Left lobe of liver (tissue), 2 donors: ENCODE measurements at places on chromosomes 13 and 19.

- no peak for DNase-seq
Observed at GRCh38 chr13:111661776-111662175, 341.3 kb downstream of the TEX29 start.

- no peak for DNase-seq
Observed at GRCh38 chr13:75372517-75372916, 109.5 kb downstream of the TBC1D4 start.

DNA sequence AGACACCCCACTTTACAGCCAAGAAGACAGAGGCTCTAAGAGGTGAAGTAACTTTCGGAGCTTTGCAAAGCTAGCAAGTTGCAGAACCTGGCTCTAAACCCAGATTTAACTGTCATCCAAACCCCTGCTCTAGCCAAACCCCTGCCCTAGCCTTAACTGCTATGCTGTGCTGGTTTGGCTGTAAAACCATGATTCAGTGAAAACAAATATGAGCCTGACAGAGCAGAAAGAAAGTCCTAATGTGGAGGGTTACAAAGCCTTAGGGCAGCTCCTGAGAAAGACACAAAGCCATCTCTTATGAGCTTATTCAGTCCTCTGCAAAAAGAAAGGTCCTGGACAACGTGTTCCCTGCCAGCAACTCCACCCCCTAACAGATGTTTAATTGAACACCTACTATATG is 172.8 kb downstream of the KATNAL1 start:
- DNase-seq, result no peak

- DNase-seq, result peak; percentile 72
Observed at GRCh38 chr19:41000310-41000737, 9.2 kb downstream of the CYP2B6 start.

DNA sequence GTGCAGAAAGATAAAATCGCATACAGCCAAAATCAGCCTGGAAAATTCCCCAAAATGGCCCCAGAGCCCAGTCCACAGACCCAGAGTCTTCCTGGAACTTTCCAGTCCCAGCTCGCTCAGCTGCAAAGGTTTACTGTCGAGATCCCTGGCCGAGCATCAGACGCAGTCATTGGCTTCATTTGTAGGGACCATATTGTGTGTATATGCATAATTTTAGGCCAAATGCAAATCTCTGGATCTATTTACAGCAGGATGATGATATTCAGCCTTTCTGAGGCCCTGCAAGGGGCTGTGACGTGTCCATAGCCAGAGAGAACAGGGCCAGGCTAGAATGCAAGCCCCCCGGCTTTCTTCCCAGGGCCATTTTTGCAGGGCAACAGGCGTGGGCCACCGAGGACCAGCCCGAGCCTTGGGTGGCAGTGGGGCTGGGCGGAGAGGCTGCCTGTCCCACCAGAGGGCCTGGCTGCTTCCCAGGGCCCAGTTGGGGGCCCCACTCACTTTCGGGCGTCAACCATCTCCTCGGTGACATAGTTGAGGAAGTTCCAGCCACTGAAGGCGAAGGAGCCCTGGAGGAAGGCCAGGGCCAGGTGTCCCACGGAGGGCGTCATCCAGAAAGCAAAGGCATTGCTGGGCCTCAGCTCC is 13.7 kb downstream of the SLC7A10 start:
- no peak for DNase-seq

GRCh38 chr19:23415034-23415433 is 19.8 kb upstream of the ZNF91 start:
- DNase-seq, result no peak

GRCh38 chr19:47247308-47247990 is 8.9 kb upstream of the CCDC9 start:
- peak; percentile 76 for DNase-seq

DNA sequence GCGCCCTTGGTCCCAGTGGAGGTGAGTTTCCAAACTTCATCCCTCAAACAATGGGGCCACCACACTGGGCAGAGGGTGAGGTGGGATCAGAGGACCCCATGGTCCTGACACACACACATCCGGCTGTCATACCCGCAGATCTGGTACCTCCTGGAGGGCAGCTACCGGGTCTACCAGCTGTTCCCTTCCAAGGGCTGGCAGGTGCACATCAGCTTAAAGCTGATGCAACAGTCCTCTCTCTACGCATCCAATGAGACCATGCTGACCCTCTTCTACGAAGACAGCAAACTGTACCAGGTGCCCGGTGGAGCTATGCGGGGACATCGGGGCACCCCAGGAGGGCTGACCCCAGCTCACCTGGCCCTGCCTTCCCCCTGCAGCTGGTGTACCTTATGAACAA is 14.0 kb upstream of the PSMD8 start:
- no peak for DNase-seq

DNA sequence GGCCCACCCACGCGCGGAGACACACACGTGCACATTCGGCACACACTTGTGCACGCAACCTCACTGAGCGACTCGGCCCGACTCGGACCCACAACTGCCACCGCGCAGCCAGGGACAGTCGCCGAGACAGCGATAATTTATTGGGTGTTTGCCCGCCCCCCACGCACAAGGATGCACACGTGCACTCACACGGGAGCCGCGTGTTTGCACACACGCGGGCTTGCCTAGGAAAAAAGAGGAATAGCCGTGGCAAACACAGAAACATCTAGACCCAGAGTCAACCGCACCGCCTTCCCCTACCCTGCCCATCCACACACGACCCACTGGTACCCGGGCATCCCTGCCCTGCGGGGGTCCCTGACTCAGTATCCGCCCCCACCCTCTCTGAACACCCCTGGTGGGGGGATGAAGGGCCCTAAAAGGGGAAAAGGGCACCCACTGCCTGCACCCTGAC is 1.1 kb upstream of the SSBP4 start:
- DNase-seq, result no peak

DNA sequence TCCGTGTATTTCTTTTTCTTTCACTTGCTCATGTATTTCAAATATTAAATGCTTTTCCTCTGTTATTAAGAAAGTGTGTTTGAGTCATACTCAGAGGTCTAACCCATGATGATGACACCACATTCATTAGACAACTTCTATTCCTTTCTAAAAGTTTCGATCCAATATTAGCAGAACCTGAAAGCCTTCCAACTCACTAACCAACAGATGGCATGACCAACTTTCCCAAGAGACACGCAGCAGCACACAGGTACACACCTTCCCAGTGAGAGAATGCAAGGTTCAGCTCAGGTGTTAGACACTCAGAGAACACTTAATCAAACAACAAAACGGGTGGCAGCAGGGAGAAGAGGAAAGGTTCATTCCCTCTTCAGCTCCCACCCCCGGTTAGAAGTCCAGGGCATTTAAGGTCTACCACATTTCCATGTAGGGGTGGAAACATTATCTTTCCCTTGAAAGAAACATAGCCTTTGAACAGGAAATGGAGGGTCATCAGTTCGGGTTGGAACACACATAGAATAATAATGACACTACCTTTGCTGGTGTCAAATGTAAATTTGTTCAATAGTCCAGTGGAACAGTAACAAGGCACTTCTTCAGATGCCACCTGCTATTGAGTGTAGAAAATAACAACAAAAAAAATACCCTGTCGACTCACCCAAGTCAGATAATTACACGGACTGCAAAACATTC is 404.2 kb downstream of the COG6 start:
- no peak for DNase-seq

DNA sequence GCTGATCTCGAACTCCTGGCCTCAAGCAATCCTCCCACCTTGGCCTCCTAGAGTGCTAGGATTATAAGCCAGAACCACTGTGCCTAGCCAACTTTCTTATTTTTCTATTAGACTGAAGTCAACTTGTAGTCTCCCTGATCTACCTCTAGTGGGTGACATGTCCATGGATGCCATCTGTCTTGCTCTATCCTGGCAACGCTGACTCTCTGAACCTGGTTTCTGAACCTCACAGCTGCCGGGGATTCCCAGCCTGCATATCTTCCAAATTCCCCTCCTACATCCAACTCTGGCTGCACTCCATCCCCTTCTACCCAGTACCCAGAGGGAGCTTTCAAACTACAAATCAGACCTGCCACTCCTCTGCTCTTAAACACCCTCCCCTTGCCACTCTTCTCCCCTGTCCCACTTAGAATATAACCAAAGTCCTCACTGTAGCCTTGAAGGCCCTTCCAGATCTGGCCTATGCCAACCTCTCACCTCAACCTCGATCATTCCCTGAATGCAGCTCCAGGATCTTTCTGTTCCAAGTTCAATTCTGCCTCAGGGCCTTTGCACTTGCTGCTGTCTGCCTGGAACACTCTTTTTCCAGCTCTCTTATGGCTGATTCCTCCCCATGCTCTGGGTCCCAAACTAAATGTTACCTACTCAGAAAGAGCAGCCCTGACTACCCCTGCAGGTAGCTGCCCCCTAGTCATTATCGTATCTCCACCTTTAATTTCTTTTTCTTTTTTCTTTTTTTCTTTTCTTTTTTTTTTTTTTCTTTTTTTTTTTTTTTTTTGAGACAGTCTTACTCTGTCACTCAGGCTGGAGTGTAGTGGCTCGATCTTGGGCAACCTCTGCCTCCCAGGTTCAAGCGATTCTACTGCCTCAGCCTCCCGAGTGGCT is 2.2 kb downstream of the CLIP3 start:
- no peak for DNase-seq

DNA sequence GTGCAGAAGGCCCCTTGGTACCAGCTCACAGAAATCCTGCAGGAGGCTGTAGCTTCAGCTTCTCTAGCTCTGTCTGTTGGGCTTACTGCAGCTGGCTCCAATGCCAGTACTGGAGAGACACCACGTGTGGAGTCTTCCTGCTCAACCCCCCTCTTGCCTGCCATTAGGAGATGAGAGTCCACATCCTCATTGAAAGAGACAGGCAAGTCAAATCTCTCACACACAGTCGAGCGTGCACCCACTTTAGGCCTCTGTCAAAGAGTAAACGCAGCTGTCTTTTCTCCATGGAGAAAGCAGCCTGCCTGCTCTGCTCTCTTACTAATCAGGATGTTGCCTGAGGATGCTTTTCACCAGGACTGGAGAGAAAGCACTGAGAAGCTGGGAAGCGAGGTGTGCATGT is 523.0 kb upstream of the NBEA start:
- no peak for DNase-seq

GRCh38 chr13:41696163-41697003 is 239.0 kb downstream of the RGCC start:
- DNase-seq, result no peak

DNA sequence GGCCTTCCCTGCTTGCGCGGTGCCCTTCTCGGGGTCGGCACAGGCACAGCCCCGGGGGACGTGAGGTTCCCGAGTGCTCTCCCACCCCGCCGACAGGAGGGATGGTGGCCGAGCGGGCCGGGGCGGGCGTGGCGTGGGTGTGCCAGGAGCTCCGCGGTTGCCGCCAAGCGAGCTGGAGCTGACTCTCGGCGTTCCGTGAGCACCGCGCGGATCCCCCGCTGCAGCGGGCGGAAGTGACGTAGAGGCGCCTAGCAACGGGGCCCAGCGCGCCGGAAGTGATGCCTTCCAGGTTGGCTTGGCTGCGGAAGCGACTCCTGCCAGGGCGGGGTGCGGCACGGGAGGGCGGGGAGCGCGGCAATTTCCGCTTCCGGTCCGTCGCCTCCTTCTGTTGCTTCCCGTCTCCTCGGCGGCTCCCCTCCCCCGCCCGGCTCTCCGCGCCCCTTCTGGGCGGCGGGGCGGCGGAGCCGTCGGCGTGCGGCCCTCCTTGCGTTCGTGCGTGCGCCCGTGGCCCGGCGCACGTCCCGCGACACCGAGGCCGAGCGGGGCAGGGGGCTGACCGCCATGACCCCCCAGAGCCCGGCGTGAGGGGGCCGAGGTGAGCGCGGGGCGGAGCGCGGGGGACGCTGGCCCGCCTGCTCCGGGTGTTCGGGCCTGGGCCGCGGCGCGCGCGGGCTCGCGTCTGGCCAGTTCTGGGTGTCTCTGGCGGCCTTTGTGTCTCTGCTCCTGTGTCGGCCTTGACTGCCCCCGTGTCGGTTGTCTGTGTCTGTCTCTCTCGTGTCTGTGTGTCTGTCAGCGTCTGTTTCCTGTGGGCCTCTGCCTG is at the start of gene EPN1:
Gene EPN1 (plus strand): TSS at position 386 of the 820 bp plus-strand sequence. CDS start 3,402 bp downstream, outside the sequence.
- DNase-seq, result peak; percentile 97

DNA sequence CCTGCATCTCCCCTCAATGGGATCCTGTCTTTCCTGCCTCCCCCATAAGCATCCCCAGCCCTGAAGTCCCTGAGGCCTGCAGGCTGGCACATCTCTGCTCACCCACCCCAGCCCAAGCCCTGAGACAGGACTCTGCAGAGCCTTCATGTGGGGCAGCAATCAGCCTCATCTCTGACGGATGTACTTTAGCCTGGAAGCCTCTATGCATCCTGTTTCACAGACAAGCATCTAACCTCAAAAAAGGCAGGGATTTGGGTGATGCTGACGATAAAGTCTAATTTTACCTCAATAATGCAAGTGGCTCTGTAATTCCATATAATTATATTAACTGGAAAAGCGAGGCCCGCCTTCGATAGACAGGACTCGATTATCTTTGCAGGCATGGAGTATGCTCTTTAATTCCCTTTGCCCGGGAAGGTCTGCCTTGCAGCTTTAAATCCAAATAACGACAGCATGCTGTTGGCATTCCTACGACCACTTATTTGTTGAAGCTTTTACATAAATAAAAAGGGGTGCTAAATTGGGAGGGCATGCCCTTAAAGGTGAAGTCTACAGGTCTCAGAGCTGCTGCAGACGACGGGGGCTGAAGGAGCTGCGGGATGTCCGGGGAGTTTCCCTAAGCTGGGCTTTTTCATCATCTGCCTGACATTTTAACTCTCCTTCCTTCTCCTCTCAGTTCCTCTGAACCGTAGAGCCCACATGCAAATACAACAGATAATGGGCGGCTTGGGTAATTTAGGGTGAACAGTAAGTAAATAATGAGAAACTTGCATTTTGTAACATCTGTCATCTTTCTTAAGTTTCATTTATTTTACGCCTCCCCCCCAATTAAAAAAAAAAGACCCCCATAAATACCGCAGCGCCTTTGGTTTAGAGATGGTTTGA is 211.5 kb downstream of the URI1 start:
- DNase-seq, result no peak

GRCh38 chr13:27789495-27790303 is 2.6 kb upstream of the GSX1 start:
- no peak for DNase-seq

DNA sequence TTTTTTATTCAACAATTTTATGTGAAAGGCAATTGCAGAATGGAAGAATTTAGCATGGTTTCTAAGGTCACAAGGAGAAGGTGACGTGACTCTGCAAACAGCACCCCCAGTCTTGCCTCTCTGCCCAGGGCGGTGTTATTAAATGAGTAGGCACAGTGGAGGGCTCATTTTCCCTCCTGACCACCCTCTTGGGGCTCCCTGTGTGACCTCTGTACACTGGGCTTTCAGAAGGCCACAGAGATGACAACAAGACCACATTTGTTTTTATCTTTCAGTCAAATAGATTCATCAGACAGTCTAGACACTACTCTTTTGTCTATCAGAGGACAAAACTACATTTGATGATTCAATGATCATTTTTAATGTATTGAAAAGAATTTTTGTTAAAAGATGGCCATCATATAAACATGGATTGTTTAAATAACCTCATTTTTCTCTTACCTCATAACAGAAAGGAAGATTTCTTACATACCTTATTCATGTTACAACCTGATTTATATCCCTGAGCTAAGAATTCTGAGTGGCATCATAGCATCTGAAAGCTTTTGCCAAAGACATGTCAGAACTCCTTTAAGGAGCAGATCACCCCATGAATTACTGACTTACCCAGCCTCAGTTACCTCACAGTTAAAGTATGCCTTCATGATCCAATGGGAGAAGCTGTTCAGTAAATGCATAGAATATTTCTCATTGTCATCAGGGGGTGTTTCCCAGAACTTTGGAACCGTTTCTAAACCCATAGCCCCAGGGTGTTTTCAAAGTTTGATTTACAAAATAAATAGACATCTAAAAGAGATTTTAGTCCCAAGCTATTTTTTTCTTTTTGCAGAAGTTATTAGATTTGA is 184.0 kb upstream of the RFC3 start:
- no peak for DNase-seq
